ENCODE measurements at places on chromosomes 7 and 10.

GRCh38 chr7:158702196-158702595 is 2.4 kb downstream of the NCAPG2 start:
- no peak for DNase-seq

- no peak for DNase-seq
Measured at GRCh38 chr7:85602196-85602595, 415.3 kb upstream of the SEMA3D start.

GRCh38 chr7:151301471-151302462 is 39.8 kb upstream of the NUB1 start:
- DNase-seq, result no peak

DNA sequence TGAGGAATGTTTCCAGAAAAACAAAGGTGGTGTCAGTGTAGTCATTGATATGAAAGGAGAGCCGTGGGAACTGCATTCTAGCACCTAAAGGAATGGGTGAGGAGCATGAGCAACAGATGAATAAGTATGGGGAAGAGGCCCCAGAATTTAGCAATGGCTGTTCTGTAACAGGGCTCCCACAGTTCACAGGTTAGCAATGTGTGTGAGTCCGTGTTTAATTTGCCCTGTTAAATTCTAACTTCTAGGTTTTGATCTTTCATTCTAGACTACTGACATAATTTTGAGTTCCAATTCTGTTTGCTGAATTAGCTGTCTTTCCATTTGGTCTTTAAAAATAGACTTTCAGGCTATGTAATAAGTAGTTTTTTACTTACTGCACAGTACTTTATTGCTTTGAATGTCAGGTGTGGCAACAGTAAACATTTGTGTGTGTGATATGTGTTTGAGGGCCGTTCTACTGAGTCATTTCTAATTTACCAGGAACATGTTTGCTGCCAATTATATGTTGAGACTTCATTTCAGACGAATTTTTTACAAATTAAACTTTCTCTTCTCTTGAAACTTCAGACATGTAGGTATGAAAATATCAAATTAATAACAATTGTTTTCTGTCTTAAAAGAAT is 8.8 kb downstream of the STK17A start:
- no peak for DNase-seq

- no peak for DNase-seq
Measured at GRCh38 chr10:78436222-78436573, 402.5 kb downstream of the RPS24 start.

DNA sequence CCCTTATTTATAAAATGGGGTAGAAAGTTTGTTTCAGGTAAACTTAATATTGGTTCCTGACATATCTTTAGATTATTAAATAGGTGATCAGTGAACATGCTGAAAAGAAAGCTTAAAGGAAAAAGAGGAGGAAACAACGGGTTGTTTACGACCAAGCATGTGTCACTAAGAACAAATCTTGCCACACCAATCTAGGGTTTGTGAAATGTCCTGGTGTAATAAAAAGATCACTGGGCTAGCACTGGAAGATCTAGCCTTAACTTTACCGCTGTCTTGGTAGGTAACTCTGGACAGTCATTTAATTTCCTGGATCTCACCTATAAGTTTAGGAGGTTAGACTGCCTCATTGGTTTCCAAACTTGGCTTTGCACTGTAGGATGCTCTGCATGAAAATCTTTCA is 19.0 kb downstream of the VPS26A start:
- DNase-seq, result no peak

GRCh38 chr7:150401424-150401790 is 22.3 kb downstream of the ZNF775 start:
- DNase-seq, result no peak
